CD4-positive, alpha-beta T cell (primary cell): ENCODE measurements at places on chromosomes 1 and 21.

GRCh38 chr1:147586414-147586813 is 45.1 kb downstream of the BCL9 start:
- no peak overlapping the region for H3K27ac ChIP-seq
- no peak overlapping the region for H3K4me3 ChIP-seq
- H3K4me1 ChIP-seq: peaks cover 11% of the 10 kb centered on the region
- no peak for DNase-seq
- no peaks in the 10 kb centered on the region for H3K36me3 ChIP-seq

DNA sequence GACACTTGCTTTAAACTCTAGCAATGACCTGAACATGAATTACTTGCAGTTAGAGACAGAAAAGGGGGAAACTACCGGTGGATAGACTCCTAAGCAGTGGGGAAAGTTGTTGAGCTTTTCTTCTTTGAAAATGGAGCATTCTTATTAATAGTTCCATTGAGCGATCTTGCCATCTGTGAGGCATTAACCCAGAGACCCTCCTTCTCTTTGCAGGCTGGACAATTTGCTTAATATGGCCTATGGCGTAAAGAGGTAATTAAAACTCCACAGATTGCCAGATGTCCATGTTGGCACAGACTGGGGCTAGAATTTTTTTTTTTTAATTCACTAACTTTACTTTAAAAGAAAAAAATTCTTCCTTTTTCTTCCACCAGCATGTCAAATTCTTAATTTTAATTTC is 88.5 kb downstream of the ELAVL4 start:
- H3K27ac ChIP-seq: no peak overlapping the region
- H3K27me3 ChIP-seq: no peaks in the 10 kb centered on the region
- DNase-seq: no peak
- H3K36me3 ChIP-seq: no peaks in the 10 kb centered on the region
- no peak overlapping the region for H3K4me3 ChIP-seq
- H3K4me1 ChIP-seq: no peaks in the 10 kb centered on the region

DNA sequence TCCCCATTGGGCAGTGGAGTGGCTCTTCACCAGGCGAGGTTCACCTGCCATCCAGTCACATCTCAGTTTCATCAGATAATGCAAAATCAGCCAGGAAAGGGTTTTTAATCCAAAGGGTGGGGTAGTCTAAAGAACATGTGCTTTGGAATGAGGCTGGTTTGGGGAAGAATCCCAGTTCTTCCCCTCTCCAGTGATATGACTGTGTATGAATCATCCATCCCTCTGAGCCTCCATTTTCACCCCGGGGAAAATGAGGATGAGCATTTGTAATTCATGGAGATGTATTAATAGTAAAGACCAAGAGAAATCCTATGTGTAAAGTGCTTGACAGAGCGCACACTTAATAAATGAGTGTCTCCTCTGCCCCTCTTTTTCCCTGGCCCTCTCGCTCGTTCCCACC is 215.1 kb upstream of the FGGY start:
- no peak for DNase-seq
- peaks cover 7% of the 10 kb centered on the region for H3K4me1 ChIP-seq
- no peaks in the 10 kb centered on the region for H3K27me3 ChIP-seq
- H3K36me3 ChIP-seq: no peaks in the 10 kb centered on the region
- no peak overlapping the region for H3K4me3 ChIP-seq

DNA sequence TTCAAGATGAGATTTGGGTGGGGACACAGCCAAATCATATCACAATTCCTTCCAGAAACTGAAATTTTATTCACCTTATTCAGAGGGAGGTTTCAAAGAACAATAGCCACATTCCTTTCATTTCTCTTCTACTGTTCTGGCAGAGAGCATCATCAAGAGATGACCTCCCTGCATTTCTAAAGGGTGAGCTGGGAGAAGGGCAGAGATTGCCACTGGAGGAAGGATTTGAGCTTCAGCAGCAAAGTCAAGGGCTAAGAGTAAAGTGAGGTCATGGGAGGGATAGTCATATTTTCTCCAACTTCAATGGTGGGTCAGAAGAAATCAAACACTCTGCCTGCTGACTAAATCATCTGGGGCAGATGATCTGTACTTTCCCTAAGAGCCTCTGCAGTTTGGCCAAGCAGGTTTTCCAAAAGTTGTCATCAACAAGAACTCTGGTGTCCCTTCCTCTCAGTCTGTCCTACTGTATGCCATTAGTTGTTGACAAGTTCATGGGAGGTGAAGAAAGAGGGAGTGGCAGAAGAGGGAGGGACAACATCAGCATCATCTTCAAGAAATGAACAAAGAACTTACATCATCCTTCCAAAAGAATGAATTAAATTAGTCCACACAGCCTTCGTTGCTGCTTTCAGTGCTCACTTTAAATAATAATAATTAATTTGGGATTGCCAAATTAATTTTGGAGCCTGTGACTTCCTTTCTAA is 298.3 kb downstream of the ASTN1 start:
- no peaks in the 10 kb centered on the region for H3K4me1 ChIP-seq
- no peak overlapping the region for H3K27ac ChIP-seq
- no peaks in the 10 kb centered on the region for H3K27me3 ChIP-seq
- no peak overlapping the region for H3K4me3 ChIP-seq

- H3K4me3 ChIP-seq: no peak overlapping the region
- peaks cover 25% of the 10 kb centered on the region for H3K4me1 ChIP-seq
- no peak for DNase-seq
- no peaks in the 10 kb centered on the region for H3K27me3 ChIP-seq
These were observed 45.1 kb downstream of the TMEM53 start for GRCh38 chr1:44628962-44629756.

DNA sequence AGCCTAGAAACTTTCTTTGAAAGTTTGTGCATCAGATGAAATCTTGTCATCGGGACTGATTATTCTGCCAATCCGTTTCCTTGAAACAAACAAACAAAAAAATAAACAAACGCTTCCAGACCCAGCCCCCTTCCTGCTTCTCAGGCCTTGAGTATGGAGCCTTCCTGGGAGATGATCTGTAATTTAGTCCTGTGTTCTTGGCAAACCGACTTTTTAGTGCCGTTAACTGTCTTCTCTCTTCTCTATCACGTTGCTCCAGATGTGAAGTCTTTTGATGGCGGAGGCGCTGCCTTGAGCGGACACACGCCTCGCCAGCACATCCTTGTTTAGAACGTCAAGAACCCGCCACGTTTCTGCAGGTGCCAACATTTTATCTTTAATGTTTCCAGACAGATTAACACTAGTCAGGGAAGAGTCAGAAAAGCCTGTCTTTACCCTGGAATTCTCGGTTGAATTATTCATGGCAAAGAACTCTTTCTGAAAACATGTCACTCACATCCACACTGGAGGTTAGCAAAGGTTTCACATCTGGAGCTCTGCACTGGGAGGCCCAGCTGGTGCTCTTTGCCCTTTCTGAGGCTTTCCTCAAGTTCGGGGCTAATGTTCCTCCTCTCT is 265.7 kb upstream of the C1orf174 start:
- peaks cover 2% of the 10 kb centered on the region for H3K27me3 ChIP-seq
- H3K27ac ChIP-seq: no peak overlapping the region
- no peaks in the 10 kb centered on the region for H3K4me1 ChIP-seq

GRCh38 chr1:77906019-77906545 is 17.7 kb downstream of the NEXN start:
- H3K27ac ChIP-seq: no peak overlapping the region
- H3K36me3 ChIP-seq: no peaks in the 10 kb centered on the region
- no peak for DNase-seq
- no peak overlapping the region for H3K4me3 ChIP-seq
- no peaks in the 10 kb centered on the region for H3K4me1 ChIP-seq

DNA sequence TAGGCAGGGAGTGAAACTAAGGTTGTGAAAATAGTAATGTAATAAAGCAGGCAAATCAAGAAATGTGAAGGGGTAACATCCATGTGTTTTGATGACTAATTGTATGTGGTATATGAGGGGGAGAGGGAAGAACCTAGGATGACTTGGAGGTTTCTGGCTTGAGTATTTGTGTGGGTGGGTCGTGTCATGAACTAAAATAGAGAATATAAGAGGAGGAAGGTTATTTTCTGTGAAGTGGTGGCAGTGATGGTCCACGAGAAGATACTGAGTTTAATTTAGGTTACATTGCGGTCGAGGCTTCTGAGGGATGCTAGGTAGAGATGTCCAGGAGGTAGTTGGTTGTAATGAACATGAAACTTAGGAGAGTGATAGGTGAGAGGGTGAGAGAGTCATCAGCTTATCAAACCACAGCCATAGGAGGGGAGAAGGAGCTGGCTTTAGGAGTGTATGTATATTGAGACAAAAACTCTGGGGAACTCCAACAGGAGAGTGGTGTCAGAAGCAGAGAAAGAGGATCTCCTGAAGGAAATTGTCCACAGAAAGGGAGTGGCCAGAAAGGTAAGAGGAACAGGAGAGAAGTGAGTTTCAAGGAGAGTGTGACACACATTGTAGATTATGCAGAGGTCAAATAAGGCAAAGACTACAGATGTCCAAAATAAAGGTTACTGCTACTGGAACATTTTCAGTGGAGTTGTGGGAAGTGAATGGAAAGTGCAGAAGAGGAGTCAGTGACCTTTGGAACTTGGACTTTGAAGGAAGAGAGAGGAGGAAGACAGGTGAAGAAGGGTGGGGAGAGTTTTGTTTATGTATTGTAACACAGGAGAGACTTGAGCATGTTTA is 89.0 kb upstream of the MACF1 start:
- no peaks in the 10 kb centered on the region for H3K4me1 ChIP-seq
- no peak overlapping the region for H3K4me3 ChIP-seq
- H3K27ac ChIP-seq: no peak overlapping the region

- no peaks in the 10 kb centered on the region for H3K27me3 ChIP-seq
- H3K4me1 ChIP-seq: no peaks in the 10 kb centered on the region
- no peak for DNase-seq
- H3K36me3 ChIP-seq: peaks cover 69% of the 10 kb centered on the region
These were observed 19.7 kb downstream of the COG2 start for GRCh38 chr1:230661976-230662375.

DNA sequence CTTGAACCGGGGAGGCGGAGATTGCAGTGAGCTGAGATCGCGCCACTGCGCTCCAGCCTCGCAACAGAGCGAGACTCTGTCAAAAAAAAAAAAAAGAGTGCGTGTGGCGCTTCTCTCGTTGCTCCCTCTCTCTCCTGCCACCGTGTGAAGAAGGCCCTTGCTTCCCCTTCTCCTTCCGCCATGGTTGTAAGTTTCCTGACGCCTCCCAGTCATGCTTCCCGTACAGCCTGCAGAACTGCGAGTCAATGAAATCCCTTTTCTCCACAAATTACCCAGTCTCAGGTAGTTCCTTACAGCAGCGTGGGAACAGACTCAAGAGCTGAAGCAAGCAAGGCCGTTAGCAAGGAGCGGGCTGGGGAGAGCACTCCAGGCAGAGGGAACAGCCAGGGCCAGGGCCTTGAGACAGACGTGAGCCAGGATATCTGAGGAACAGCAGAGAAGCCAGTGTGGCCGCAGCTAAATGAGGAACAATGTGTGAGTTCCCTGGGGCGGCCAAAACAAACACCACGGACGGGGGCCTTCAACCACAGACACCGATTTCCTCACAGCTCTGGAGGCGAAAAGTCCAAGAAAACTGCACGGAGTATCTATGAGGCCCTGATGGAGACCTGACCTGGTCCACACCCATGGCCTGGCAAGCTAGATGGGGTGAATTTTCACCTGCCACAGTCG is 54.2 kb upstream of the ETS2 start:
- H3K27ac ChIP-seq: no peak overlapping the region
- no peaks in the 10 kb centered on the region for H3K27me3 ChIP-seq
- H3K4me3 ChIP-seq: no peak overlapping the region
- H3K36me3 ChIP-seq: no peaks in the 10 kb centered on the region
- peaks cover 7% of the 10 kb centered on the region for H3K4me1 ChIP-seq

DNA sequence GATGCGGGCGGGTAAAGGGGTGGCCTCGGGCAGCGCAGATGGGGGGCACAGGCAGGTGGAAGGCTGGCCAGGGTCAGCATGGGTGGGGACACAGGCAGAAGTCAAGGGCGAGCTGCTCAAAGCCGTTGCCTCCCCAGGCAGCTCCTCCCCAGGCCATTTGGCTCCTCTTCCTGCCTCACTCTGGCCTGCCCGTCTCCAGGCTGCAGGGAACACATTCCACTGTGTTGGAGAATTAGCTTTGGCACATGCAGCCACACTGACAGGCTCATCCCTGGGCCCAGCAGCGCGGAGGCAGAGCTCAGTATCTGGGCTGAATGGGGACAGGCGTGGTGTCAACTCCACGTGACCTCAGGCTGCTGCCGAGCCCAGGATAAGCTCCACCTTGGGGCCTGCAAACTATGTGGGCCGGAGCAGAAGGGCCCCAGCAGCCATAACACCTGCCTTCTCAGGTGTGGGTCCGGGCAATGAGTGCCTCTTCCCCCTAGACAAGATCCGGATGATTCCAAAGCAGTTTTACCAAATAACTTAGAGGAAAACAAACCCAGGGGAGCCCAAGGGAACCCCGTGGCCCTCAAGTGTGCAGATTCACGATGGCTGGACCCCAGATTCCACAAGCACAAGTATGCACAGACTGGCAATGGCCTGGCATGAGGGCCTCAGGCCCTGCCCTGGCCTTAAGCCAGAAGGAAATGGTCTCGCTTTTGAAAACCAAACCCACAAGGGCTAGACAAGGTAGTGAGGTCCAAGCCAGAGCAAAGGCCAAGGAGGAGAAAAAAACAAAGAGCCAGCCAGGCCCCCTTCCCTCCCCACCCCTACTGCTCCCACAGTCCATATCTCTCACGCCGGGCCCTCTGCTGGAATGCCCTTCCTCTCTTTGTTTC is 40.2 kb downstream of the HSPG2 start:
- no peak overlapping the region for H3K27ac ChIP-seq
- no peaks in the 10 kb centered on the region for H3K36me3 ChIP-seq
- no peaks in the 10 kb centered on the region for H3K27me3 ChIP-seq
- no peak overlapping the region for H3K4me3 ChIP-seq

- H3K4me3 ChIP-seq: no peak overlapping the region
- DNase-seq: no peak
- peaks cover 29% of the 10 kb centered on the region for H3K27me3 ChIP-seq
- H3K36me3 ChIP-seq: no peaks in the 10 kb centered on the region
- peaks cover 5% of the 10 kb centered on the region for H3K4me1 ChIP-seq
These were observed 21.5 kb upstream of the SMYD2 start for GRCh38 chr1:214259353-214259977.

DNA sequence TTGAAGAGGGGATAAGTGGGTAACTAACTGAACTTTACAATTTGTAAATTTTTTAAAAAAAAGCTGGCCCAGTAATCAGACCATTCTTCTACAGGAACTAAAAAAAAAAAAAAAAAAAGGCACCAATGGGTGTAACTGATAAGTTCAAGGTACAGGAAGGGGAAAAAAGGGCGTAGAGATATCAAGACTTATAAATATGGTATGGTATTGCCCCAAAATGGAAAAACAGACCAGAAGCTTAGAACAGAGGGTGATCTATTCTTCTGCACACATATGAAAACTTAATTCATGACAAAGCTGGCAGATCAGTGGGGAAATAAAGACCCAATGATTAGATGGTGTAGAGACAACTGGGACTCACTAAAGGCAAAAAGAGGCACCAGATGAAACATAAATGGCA is 58.9 kb downstream of the LHX4 start:
- no peak for DNase-seq
- H3K27ac ChIP-seq: no peak overlapping the region
- H3K4me1 ChIP-seq: no peaks in the 10 kb centered on the region
- H3K36me3 ChIP-seq: peaks cover 3% of the 10 kb centered on the region

GRCh38 chr21:36642777-36643176 is 56.1 kb upstream of the SIM2 start:
- no peaks in the 10 kb centered on the region for H3K4me1 ChIP-seq
- DNase-seq: no peak
- H3K27me3 ChIP-seq: peaks cover 5% of the 10 kb centered on the region
- no peaks in the 10 kb centered on the region for H3K36me3 ChIP-seq
- H3K4me3 ChIP-seq: no peak overlapping the region
- no peak overlapping the region for H3K27ac ChIP-seq
